Memory B cell (primary cell): ENCODE measurements at places on chromosomes 4 and X.

DNA sequence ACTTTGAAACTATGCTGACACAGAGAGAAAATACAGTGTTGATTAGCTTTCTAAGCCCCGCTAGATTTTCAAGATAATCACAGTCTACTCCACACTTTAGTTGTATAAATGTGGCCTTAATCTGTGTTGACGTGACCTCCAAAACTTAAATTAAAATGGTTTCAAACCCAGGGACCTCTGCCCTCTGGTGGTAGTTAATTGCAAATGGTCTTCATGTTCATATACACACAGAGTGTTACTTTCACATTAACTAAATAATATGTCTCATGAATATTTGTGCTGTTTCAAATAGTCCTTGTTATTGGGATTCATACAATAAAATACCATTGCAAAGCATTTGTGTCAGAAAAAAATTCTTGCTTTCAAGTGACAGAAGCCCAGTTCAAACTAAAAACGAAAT lies 64.3 kb downstream of the TASL start:
- no peak for DNase-seq

- peak; percentile 56 for DNase-seq
Measured at GRCh38 chr4:153465615-153466080, 512 bp upstream of the TMEM131L start.

GRCh38 chr4:55849724-55850123 lies 3.7 kb upstream of the EXOC1 start:
- DNase-seq = no peak

DNA sequence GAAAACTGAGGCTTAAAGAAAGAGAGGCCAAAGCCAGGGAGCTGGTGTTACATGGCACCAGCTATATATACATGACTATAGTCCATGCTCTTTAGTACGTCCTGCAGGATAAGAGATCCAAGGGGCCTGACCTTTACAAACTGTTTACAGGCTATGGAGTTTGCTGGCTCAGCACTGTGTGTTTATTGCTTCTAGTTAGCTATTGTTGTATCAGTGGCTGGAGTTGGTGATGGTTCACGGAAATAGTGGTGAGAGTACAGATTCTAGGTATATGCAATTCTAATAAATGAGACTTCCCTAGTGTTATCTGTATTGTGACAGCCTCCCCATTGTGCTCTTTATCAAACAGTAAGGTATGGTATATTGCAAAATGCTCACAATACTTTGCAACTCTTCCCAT lies 46.5 kb downstream of the REPS2 start:
- no peak for DNase-seq

DNA sequence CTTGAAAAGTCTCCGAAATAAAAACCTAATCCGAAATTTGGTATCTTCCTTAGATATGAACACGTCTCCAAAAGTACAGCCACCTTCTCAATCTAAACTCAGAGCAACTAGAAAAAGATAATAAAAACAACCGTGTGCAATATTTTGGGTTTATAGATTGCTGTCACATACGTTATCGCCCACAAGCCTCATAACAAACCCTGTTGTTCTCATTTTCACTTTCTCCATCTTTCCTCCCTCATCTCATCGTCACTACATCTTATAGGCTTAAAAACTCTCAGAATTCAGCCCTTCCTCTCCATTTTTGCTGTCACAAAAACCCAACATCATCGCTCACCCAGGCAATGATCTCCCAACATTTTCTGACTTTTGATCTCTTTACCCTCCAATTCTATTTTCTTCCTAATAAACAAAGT lies 448 bp upstream of the SCFD2 start:
- DNase-seq = no peak

DNA sequence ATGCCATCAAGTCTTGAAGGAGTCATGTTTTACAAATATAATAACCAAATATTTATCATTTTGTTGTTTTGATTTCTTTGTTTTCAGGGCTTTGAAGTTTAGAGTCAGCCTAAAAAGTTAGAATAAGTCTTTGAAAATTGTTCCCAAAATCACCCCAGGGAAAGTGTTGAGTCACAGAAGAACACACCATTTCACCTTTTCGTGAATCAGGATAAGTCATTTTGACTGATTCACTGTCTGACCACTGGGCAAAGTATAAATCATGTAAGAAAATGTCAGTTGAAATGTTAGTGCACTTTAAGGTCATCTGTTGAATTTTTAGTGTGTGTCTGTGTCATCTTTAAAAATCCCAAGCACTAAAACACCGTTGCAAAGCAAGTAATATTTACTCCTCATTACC lies 1320.1 kb downstream of the RPA4 start:
- no peak for DNase-seq

GRCh38 chr4:45004847-45005565 lies 278.6 kb upstream of the GNPDA2 start:
- DNase-seq = no peak

GRCh38 chr4:102625232-102625930 lies 124.2 kb downstream of the NFKB1 start:
- DNase-seq = peak; percentile 25

- no peak for DNase-seq
Measured at GRCh38 chrX:29617725-29618124, 597.6 kb upstream of the MAGEB2 start.

- no peak for DNase-seq
Measured at GRCh38 chr4:150779707-150780106, 197.8 kb downstream of the MAB21L2 start.

DNA sequence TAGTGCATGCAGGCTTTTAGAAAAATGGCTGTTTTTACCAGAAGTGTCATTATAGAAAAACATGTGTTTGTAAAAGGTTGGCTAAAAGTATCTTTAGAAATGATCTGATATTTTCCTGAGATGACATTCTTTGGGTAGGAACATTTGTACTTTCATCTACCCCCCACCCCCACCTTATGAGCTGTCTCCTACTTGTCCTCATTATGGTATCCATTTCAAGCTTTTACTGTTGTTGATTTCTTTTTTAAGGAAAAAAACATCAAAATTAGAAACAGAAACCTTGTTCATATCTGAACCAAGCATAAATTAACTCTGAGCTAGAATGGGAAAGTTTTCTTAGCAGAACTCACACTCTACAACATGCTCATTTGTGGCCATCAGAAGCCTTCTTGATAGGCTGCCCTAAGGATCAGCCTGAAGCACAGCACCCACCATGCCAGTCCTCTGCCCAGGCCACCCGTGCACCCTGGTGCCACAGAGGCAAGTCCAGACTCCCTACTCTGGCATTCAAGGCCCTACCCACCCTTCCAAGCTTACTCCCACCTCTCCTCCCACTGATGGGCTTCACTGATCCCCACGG lies 49.4 kb downstream of the NSG1 start:
- DNase-seq = no peak

GRCh38 chr4:2075171-2075986 lies 16.3 kb downstream of the NAT8L start:
- DNase-seq = no peak

DNA sequence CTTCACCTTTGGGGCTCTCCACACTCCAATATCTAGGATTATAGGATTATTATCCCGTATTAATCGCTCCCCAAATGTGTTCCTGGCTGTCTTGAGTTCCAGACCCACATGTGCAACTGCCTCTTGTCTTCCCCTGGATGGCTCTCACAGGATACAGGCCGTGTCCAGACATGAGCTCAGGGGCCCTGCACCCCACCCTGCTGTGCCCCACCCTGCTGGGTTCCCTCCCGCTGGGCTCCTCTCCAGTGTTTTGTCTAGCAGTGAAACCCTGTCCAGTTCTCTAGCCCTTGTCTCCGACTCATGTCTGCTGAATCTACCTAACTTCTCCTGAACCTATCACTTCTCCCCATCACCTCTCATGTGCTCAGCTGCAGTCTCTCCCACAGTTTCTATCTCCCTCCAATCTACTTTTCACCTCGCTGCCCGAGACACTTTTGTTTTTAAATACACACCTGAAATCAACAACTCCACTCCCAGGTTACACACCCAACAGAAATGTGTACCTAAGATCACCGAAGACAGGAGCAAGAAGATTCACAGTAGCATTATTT lies 2.0 kb downstream of the RNF212 start:
- no peak for DNase-seq

DNA sequence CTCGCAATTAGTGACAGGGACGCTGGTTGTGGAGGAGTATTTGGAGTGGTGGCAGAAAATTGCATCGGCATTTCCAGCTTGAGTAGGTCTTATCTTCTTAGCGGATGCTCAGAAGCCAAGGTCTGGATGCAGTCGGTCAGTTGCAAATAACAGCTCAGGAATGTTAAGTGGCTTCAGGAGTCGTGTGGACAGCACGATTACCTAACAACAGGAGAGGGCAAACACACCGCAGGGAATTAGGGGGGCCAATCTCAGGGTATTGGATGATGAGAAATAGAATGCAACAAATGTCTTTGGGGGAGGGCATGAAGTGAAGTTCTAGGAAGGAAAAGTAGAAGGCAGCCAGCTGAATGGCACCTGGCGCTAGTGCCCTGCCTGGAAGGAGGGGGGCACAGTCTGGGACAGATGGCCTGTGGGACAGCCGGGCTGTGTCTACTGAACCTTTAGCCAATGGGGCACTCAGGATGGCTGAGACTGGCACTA lies 11.8 kb downstream of the RASL11B start:
- DNase-seq = no peak

- no peak for DNase-seq
Measured at GRCh38 chr4:189804894-189805293, 135.8 kb upstream of the FRG1 start.

GRCh38 chr4:32735856-32736590 lies 2015.9 kb downstream of the PCDH7 start:
- no peak for DNase-seq

DNA sequence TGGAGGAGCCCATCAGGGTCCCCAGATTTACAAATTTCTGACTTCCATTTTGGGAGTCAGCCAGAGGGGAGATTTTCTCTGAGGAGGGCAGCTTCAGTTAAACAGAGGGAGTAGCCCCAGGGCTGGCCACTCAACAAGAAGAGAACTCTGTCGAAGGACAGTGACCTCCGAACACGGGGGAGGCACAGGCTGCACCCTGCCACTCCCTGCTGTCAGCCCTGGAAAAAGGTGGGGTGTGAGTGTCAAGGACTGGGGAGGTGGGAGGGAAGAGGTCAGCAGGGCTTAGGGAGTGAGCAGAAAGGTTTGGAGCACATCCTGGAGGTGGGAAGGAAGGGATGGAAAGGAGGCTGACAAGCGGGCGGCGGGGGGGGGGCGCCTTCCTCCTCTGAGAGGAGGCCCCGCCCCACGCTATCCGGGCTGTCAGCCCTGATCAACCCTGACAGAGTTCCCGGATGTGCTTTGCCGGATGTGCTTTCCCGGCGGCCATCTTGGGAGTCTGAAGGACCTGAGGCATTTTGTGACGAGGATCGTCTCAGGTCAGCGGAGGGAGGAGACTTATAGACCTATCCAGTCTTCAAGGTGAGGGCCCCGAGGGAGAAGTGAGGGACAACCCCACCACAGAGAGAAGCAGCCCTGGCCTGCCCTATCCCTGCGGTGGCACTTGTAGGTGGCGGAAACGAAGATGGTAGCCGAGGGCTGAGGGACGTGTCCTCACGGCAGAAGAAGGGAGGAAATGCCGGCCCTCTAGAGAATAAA lies at the start of gene MAGEC1:
Gene MAGEC1 (plus strand): TSS at position 495 of the 756 bp plus-strand sequence. CDS start 1,179 bp downstream, outside the sequence.
- DNase-seq = no peak

- DNase-seq = no peak
Measured at GRCh38 chr4:54484383-54484782, 173.4 kb upstream of the KIT start.

GRCh38 chrX:16528620-16529019 lies 121.3 kb upstream of the S100G start:
- no peak for DNase-seq

GRCh38 chr4:76215077-76215476 lies 1.5 kb upstream of the SCARB2 start:
- DNase-seq = no peak

DNA sequence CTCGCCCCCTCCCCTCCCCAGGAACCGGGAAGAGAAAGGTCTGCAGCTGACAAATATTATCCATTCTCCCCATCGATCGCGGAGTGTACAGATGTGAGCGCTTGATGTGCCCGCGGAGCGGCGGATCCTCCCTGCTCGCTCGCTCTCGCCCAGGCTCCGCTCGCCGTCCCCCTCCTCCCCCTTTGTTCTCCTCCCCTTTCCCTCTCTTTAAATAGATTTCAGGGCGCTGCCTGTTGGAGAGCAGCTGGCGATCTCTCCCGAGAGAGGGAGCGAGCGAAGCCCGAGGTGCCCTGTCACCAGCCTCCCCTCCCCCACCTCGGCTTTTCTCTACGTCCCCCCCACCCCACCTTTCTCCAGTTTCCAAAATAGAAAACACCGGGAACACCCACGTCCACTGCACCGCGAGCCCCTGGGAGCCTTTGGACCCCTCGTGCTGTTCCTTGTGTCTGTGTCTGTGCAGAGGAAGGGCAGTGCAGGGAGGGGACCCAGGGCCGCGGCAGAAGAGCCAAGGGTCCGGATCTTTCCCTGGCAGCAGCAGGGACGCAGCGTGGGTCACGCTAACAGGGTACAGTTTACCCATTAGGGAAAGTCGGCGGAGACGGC lies 56.6 kb upstream of the BCOR start:
- no peak for DNase-seq

DNA sequence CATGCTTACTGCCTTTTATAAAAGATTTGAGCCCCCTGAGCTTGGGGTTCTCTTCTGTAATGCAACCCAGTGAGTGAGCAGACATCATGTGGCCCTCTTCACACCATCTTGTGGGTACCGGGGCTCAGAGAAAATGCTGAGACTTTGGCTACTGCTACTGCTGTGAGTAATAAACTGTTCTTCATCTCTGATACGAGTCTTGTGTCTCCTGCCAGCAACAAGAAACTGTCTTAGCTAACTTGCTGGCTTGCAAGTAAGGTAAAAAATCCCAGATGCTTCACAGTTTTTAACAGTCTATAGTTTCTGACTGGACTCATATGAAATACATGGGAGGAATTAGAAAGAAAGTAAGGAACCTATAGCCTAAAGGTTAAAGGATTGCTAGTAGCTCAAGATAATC lies 148.3 kb downstream of the GPC3 start:
- no peak for DNase-seq

- DNase-seq = no peak
Measured at GRCh38 chr4:149645790-149646189, 169.9 kb downstream of the IQCM start.

- DNase-seq = no peak
Measured at GRCh38 chr4:100841911-100842310, 324.1 kb upstream of the EMCN start.

DNA sequence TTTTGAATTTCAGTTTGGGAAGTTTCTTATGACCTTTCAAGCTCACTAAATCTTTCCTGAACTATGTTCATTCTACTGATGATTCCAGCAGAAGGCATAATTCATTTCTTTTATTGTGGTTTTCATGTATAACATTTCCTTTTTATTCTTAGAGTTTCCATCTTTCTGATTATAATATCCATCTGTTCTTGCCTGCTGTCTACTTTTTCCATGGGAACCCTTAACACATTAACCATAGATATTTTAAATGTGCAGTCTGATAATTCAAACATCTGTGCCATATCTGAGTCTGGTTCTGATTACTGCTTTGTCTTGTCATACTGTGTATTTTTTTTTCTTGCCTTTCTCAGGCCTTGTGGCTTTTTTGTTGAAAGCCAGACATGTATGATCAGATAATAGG lies 234.7 kb downstream of the COX7B2 start:
- DNase-seq = no peak
